ENCODE measurements at places on chromosomes 3 and 15.

DNA sequence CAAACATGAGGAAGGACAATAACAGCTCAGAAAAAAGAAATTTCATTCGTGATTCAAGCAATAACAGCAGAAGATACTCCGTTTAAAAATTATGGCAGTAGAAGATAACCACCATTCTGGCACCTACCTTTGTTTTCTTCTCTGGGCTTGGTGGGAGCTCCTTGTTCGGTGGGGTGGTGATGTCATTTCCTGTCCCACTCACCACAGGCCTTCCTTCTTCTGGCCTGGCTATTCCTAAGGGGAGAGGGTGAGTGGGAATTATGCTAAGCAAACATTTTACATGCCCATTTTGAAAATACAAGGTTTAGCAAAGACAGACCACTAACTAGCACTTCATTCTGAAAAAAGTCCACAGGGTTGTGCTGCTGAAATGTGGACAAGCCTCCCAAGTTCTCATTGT is 74.4 kb downstream of the DHX30 start:
- DNase-seq = peak; percentile 21

GRCh38 chr3:182092662-182093262 is 381.0 kb downstream of the SOX2 start:
- no peak for DNase-seq

DNA sequence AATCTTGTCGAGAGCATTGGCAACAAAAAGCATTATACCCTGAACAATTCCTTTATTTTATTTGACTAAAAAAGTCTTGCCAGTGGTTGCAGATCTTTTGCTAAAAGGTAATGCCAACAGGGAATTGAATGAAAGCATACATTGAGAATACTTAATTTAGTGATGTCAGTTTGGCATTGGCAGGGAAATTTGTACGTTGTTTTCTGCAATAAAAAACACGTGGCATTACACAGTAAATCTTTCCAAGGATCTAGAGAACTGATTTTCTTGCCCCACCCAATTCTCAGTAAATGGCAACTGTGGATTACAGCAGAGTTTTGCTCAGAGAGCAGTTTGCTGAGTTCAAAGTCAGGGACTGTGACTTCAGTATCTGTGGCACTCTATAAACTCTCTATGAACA is 38.3 kb upstream of the IGSF10 start:
- no peak for DNase-seq

GRCh38 chr15:81160312-81161159 is 26.5 kb downstream of the CFAP161 start:
- DNase-seq = peak; percentile 81

- no peak for DNase-seq
These were observed 1.3 kb upstream of the SLITRK3 start for GRCh38 chr3:165197481-165197800.

All from AG08395 (cell line).